GM23248 (cell line): ENCODE measurements at places on chromosomes 6 and 20. TPM values are rescaled to one million over a fixed set of nuclear protein-coding genes. Genes with fewer than 3 reads are reported as not detected.

DNA sequence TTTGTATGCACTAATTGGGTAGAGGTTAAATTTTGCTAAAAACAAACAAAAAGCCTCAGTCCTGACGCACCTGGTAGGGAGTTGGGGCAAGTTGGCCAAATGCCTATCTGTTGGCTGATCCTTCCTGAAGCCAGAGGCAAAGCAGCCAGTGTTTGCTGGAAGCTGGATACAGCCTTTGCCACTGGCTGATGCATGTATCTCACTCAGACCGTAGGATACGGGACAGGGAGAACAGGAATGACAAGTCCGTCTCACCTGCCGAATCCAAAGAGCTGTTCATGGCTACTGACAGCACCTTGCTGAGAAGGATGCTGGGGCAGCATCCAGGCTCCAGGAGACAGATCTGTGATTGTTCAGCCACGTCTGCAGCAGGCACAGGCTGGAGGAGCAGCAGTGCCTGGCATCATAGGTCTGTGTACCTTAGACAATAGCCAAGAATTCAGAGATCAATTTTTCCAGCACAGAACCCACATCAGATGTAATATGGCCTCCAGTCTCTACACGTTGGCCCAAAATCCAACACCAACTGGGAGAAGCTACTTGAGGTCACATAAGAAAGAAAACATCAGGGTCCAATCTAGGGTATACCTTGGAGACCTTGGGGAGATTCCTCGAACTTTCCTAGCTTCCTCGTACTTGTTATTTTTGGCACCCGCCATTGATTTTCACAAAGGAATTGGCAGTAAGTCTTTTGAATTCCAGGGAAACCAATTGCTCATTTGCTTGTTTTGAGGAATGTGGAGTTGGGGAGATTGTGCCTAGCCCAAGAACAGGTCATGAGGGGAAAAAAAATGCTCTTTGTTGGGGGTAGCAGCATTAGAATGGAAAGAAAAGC, 108.5 kb upstream of the ARMC2 start:
- DNase-seq = no peak

GPR6 gene
- total RNA-seq = not detected in 2 replicates

GRCh38 chr6:125421836-125422235, 120.1 kb upstream of the HDDC2 start:
- DNase-seq = peak; percentile 32

- no peak for DNase-seq
Measured at GRCh38 chr20:25220021-25220730, 24.7 kb downstream of the ENTPD6 start.
